Stimulated activated CD4-positive, alpha-beta T cell treated with anti-CD3 and anti-CD28 coated beads, TNF-alpha, amount 100 ng/mL, for 4 hours (primary cell): ENCODE measurements at places on chromosomes 5 and 9.

GRCh38 chr5:113047234-113047633, 70.6 kb downstream of the DCP2 start:
- DNase-seq, result no peak

DNA sequence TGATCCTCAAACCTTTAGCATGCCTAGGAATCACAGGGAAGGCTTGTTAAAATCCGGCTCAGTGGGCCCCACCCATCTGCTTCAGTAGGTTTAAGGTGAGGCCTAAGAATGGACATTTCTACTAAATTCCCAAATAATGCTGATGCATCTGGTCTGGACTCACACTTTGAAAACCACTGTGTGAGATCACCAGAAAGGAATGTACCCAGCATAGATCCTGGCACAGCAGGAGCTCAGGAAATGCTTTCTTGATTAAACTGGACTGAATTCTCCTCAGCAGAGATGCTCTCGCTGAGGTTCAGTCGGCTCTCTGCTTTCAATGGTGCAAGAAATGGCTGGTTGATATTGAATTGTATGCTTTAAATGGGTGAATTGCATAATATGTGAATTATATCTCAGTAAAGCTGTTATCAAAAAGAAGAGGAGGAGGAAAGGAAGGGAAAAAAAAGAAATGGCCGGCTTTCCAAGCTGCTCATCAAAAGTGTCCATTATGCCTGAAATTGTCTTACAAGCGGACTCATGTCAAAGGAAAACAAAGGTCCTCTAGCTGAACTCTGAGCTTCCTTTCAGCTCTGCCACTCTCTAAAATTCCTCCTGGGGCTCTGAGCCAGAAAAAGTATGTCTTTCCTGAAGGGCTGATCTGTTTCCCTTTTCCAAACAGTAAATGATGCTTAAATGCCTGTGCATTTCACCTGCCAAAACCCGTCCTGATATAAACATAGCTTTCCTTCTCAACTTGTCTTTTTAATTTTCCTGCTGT, 77.6 kb upstream of the SAP30L start:
- no peak for DNase-seq

DNA sequence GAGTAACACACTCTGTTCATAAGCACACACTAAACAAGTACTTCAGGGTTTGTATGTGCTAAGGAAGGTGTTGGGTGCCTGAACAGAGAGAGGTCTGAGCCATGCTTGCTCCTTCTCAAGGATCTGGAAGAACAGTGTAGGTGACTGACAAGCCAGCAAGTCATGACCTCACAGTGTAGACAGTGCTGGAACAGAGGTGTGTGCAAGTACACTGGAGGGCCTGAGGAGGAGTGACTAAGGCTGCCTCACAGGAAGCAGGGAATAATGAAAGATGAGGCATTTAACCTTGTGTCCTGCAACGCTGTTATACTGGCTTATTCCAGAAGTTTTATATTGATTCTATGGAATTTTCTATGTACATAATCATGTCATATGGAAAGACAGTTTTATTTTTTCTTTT, 83.9 kb downstream of the TMEM174 start:
- no peak for DNase-seq

GRCh38 chr5:90548069-90548593, 10.5 kb upstream of the ADGRV1 start:
- DNase-seq, result no peak

DNA sequence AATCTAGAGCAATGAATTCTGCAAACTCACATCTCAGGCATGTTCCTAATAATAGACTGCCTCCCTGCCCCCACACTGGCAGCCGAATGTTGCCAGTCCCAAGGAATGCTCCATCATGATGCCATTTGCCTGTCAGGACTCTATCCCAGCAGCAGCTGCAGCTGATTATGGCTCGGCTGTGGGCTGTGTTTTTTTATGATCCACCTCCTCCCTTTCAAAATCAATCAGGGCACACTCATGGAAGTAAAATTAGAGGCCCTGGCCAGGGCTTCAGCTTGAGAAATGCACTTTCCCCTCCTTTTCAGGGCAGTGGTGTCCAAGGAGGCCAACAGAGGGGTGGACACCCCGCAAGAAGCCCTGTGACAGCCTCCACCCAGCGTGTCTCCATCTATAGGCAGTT, 176.7 kb upstream of the S1PR3 start:
- no peak for DNase-seq

DNA sequence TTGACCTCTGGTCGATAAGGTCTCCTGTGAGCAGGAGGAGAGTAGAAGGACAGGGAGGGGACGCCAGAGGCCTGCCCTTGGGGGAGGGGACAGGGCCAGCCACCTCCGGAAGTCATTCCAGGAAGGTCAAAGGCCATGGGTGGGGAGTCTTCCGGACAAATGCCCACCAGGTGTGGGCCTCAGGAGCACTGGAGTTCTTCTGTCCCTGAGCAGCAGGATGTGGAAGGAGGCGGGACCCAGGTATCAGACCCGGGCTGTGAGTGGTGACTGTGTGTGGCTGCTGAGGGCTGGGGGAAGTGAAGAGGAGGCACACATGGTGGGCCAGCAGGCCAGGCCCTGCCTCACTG, 13.9 kb downstream of the FGF18 start:
- no peak for DNase-seq

- no peak for DNase-seq
Measured at GRCh38 chr5:44389090-44389822, at the start of gene FGF10. TSS of gene FGF10 (minus strand) at chr5:44389420. CDS start at chr5:44388682, 738 bp downstream.

DNA sequence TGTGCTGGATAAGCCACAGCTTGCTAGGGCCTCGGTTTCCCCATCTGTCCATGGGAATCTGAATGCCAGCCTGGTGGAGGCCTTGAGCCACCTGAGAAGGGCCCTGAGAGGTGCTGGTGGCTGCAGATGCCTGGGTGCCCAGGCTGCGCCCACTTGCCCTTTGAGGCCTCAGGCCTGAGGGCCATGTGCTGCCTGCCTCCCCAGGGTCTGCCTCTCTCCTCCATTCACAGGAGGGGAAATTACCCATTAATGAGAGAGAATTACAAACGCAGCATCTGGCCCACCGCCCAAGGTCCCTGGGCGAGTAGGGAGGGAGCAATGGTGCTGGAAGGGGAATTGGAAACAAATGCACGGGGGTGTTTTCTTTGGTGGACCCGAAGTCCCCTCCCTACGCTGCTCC, 59.6 kb downstream of the BARX1 start:
- DNase-seq, result no peak

DNA sequence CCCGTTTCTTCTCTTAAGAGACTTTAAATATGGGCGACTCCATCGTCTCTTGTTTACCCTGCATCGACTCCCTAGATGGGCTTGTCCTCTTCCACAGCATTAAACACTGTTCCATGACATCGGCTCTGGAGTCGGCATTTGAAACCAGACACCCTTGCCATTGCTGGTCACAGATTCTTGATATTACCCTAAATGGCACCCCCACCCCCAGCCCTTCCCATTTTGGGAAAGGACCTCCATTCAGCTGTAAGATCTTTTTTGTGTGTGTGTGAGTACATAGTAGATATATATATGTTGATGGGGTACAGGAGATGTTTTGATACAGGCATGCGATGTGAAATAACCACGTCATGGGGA, 51.1 kb upstream of the SH3PXD2B start:
- DNase-seq, result no peak

DNA sequence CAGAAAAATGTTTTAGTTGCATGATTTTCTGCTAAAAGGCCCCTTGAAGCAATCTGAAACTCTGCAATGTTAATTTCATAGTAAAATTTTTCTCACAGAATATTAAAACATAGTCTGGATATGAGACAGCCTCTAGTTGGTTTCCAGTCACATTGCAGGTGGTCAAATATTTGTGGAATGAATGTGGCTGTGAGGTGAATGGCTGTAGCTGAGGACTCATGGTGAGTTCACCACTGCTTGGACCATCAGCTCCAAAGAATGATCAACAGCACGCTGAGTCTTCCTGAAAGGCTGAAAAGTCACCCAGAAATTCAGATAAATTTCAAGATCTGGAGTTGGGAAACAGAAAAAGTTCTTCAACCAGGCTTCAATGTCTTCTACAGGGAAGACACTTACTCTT, 79.8 kb downstream of the MAT2B start:
- DNase-seq, result no peak

GRCh38 chr5:127086589-127086988, 13.3 kb upstream of the C5orf63 start:
- DNase-seq, result no peak

GRCh38 chr5:39876146-39876545, 451.4 kb upstream of the DAB2 start:
- DNase-seq, result no peak

- DNase-seq, result no peak
Measured at GRCh38 chr9:136482046-136482792, 621 bp downstream of the SEC16A start.

GRCh38 chr5:90503596-90503995, 25.8 kb downstream of the LYSMD3 start:
- no peak for DNase-seq

- no peak for DNase-seq
Measured at GRCh38 chr5:167790045-167790444, 501.4 kb upstream of the WWC1 start.

- no peak for DNase-seq
Measured at GRCh38 chr5:40333459-40334241, 346.1 kb upstream of the PTGER4 start.

GRCh38 chr5:151121665-151122064, 35.9 kb downstream of the ANXA6 start:
- DNase-seq, result no peak
